Fibroblast of skin of left quadriceps (primary cell): ENCODE measurements at places on chromosomes 3 and 15.

- no peak for DNase-seq
Observed at GRCh38 chr3:100554373-100554676, 55.1 kb upstream of the ADGRG7 start.

DNA sequence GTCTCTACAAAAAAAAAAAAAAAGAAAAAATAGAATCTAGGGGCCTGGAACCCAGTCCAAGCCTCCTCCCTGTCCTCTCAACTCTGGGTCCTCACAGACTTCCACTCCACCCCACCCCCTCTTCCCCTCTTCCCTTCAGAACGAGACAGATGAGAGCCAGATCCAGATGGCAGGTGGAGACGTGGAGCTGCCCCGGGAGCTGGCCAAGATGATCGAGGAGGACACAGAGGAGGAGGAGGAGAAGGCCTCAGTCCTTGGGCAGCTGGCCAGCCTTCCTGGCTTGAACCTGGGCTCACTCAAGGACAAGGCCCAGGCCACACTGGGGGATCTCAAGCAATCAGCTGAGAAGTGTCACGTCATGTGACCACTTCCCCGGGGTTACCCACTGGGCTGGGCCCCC, 3.6 kb downstream of the CPLX3 start:
- DNase-seq, result no peak

DNA sequence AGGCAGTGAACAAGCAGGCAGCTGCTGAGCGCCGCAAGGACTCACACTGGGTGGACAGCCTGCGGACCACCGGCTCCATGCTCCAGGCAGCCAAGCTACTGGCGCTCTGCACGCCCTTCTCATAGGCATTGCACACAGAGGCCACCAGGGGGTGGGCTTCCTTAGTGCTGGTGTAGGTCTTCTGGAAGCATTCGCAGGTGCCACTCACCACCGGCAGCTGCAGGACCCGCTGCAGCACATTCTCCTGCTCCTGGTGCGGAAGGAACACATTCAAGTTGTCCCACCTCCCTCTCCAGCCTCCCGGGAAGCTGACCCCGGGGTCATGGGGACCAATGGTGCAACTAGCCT, 6.0 kb downstream of the PLIN1 start:
- DNase-seq, result no peak

DNA sequence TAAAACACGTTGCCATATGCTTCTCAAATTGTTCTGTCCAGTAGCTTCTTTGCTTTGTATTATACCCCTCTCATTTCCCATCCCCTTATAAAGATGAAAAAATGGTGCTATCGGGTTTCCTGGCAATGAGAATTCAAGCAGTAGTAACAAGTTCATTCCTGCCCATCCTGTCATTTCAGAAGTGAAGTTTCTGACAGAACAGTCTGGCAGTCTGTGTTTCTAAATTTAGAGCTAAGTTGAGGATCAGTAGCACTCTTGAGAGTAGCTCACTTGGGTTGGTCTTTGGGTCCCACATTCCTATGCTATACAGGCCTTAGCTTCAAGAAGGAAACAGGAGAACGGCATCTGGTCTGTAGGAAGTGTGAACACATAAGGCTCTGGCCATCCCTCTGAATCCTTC, 134.6 kb downstream of the GHSR start:
- DNase-seq, result no peak

DNA sequence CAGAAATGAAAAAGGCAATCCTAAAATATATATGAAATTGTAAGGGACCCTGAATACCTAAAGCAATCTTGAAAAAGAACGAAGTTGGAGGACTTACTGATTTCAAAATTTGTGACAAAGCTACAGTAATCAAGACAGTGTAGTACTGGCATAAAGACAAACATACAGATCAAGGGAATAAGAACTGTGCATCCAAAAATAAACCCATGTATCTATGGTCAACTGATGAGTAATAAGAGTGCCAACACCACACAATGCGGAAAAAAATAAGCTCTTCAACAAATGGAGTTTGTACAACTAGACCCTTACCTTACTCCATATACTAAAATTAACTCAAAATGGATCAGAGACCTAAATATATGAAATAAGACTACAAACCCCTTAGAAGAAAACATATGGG, 29.6 kb downstream of the GSK3B start:
- DNase-seq, result no peak

- no peak for DNase-seq
Observed at GRCh38 chr3:160986069-160986468, 119.1 kb downstream of the B3GALNT1 start.

- no peak for DNase-seq
Observed at GRCh38 chr3:33807191-33807590, 8.8 kb downstream of the PDCD6IP start.

- no peak for DNase-seq
Observed at GRCh38 chr3:187401856-187402255, 33.7 kb downstream of the RTP4 start.

DNA sequence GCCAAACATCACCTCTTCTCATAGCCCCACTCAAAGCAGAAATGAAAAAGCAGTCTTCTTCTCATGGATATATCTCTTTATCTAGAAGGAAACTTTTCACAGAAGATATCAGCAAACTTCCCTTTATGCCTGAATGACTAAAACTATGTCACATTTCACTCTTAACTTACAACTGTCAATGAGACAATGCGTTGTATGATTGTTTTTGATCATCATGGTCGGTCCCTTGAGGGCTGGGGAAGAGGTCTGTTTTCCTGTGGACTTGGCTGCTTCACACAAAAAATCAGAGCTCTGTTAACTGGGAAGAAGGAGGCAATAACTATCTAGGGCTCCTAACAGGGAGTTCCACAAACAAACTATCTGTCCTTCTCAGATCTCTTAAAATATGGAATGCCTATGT, 5.1 kb downstream of the NLGN1 start:
- no peak for DNase-seq

GRCh38 chr3:97705764-97706163, 58.8 kb upstream of the ARL6 start:
- no peak for DNase-seq

DNA sequence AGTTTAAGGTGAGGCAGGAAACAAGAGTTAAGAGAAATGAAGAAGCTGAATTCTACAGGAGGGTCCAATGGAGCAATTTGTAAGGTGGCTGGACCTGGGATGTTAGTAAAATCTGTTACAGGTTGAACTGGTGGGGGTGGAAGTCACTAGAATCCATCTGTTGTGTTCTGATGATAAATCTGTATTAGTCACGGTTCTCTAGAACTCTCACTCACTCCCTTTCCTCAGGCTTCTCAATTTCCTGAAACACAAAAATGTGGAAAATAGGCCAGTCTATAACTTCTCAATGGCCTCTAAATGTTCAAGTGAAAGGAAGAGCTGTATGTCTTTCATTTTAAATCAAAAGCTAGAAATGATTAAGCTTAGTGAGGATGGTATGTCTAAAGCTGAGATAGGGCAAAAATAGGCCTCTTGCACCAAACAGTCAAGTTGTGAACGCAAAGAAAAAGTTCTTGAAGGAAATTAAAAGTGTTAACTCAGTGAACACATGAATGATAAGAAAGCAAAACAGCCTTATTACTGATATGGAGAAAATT, 180.2 kb upstream of the CBLB start:
- no peak for DNase-seq

- no peak for DNase-seq
Observed at GRCh38 chr15:36066757-36067156, 512.7 kb upstream of the CDIN1 start.

GRCh38 chr3:127645371-127646015, 16.5 kb downstream of the PODXL2 start:
- DNase-seq, result no peak

DNA sequence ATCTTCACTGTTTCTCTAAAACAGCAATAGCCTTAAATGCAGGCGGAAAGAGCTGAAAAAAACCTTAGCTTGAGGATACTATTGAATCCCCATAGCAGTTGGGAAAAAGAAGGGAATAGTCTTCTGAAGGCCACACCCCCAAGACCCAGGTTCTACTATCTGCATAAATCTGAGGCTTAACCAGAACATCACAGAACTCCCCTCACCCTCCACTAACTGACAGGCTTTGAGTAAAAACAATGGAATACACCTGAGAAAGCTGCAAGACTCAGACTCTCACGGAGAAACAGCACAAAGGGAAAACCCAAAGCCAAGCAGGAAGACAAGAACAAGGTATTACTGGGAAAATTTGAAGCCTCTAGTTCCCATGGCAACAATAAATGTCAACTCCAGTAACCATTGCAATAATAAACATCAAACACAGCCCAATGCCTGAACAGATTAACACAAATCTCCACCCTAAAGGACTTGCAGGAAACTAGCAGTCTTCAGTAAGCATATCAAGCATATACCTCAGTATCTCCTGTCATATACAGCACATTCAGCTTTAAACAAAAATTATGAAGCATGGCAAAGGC, 56.4 kb downstream of the TMCC1 start:
- DNase-seq, result no peak

DNA sequence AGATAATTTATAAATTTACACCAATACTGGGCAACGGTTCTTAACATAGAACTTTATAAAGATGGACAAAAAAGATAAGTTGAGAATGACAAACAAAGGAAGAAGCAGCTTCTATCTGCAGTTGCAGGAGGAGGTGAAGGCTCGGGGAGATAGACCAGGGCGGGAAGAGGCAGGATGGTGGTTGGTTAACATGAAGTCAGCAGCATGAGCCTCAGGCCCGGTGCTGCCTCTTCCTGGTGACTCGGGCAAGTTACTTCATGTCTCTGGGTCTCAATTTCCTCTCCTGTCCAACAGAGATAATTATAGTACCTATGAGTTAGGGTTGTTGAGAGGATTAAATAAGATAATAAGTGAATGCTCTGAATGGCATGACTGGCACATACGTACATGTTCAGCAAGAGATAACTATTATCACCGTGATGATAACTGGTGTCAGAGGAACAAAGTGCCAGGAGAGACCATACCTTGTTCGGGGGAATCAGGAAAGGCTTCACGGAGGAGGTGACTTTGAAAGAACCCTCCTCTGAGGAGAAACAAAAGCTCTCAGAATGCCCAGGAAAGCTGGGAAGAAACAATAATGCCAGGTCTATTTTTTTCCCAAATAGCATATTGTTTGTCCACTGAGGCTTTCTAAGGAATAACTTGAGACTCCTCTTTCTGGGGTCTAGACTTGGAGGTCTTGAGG, 4.4 kb downstream of the PAK6 start:
- no peak for DNase-seq

DNA sequence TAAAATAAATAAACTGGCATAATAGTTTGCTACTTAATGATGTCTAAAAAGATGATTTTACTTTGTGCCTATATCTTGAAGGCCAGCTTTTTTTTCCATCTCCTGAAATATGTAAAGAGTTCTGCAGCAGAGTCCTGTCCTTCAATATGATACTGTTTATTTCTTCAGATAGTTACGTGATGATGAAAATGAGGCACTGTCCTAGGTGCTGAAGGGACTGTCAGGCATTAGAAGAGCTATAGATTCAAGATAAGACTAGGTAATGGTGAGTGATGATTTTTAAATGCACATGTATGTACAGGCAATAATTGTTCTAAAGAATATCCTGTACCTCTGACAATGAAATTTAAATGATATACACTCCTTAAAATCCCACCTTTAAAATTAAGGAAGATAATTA, 326.9 kb upstream of the DNAJC19 start:
- DNase-seq, result no peak

GRCh38 chr3:177789500-177789899, 592.2 kb upstream of the TBL1XR1 start:
- no peak for DNase-seq

DNA sequence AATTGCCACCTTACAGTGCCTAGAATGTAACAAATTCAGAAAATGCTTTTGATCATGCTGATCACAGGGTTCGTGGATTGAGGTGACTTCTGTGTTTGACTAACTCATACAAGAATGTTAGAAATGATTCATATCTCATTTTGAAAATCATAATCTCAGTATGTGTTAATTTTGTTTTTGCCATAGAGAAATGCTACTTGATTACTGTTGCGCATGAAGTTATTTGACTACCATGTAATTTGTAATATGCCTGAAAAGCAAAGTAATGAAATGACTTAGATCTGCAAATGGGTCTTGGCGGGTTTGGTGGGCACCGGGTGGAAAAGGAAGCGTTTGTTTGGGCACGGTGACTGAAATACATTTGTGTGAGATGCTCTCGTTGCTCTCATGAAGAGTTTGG, 173.6 kb upstream of the BHLHE40 start:
- DNase-seq, result no peak

DNA sequence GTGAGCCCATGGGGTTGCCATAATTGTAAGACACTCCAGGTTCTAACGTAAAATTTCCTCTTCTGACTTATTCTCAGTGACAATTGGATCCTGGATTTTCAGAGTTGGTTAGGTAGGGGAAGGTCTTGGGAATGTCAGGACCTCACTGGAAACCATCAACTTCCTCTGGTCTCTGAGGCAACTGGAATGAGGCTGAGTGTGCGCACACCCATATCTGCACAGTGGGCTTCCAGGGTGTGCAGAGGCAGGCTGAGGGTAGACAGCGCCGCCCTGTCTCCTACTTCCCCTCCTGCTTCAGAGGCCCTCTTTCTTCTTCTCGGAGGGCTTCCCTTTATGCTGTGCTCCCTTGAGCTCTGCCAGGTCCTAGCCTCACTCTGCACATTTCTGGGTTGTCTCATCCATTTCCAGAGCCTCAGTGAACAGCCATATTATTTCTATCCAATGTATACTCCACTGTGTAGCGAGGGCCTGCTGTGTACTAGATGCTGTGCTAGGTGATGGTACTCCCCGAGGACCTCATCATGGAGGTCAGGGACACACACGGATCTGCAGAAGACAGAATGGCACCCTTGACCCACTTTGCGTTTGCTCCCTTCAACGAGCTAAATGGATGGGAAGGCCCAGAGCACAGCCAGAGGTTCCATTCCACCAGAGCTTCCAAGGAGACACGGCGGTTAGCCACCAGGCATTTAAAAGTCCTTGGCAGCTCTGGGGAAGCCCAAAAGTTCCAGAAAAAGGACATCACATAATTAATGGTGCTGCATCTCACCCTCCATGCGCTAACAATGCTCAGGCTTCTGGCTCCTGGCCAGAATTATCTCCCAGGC, 18.3 kb downstream of the ACAA1 start:
- no peak for DNase-seq

- DNase-seq, result no peak
Observed at GRCh38 chr3:123668906-123669305, 84.1 kb upstream of the HACD2 start.

DNA sequence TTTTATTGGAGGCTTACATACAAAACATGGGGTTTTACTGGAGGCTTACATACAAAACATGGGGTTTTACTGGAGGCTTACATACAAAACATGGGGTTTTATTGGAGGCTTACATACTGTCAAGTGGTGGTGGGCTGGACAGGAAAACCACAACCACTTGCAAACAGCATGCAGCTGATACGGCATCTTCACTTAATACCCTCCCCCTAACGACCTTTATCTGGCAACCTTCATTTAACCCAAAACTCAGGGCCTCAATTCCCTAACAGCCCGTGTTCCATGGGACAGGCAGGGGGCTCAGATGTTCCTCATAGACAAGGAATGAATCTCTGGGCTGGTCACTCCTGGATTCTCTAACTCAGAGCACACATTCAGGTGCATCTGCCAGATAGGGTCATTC, 137.1 kb downstream of the CD47 start:
- no peak for DNase-seq

- DNase-seq, result no peak
Observed at GRCh38 chr15:49810720-49811119, 189.9 kb downstream of the DTWD1 start.
